ENCODE measurements at places on chromosomes 5 and 9.

GRCh38 chr5:75361310-75361709, 24.3 kb downstream of the HMGCR start:
- no peak for DNase-seq

DNA sequence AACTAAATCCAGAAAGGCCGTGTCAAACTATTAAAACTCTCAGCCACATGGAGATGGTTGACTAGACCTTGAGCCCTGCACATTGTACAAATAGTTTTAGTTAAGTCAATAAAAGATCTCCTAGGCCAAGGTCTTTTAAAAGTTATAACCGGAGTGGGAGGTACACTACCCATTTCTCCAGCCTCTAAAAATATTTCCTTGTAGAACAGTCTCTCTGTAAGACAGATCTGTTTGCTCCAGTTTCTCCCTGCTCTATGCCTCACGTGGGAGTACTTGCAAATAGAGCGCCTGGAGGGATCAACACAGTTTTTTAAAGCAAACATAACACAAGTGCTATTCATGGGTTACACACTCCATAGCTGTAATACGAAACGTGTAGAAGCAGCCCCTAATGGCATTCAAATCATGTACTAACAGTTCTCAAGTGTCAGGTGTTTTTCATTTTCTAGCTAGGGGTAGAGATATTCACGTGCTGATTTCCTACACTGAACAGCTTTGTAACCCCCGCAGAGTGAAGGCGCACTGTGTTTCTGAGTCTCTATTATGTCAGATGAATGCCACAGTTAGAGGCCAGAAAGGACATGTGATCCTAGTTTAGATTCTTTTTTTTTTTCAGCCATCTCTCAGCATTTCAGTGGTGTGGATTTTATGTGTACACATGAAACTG, 703.4 kb upstream of the GRAMD2B start:
- no peak for DNase-seq

DNA sequence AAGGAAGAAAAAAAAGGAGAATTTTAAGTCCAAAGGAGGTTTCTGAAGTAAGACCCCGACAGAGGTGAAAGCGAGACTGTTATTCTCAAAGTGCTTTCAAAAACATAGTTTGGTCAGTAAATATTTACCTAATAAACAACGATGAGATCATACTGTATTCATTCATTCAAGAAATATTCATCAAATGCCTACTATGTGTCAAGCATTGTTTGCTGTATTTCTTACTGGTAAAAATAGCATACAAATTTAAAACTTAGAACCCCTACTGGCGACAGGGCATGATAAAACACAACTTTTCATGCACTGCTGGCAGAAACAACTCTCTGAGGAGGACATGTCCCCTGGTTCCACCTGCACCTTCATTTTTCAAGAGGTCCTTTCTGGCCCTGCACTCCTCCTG, 190.7 kb downstream of the CDK5RAP2 start:
- no peak for DNase-seq

GRCh38 chr5:176626876-176627236, 3.5 kb downstream of the SNCB start:
- no peak for DNase-seq

DNA sequence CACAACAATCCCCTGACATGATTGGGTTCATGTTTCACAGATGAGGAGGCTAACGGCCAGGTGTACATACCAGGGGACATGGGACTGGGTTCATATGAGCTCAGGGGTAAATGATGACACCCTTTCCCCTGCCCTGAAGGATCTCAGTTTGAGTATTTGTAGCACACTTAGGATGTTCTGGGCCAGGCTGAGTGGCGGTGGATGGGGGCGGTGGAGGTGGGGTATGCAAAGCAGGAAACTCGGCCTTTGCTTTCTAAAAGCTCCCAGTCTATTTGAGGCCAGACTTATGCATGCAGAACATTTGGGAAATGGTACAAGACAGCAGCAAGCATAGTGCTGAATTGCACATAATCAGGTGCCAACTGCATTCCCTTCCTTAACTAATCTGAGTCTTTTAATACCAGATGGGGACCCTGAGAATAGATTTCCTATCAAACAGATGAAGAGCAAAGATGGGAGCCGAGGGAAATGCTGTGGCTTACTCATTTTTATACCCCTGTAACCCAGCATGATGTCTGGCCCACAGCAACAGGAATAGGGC, 4.9 kb upstream of the KCNIP1 start:
- no peak for DNase-seq

- no peak for DNase-seq
These were observed 4.9 kb downstream of the SOHLH1 start for GRCh38 chr9:135694414-135694813.

GRCh38 chr5:133895979-133896845, 72.2 kb downstream of the C5orf15 start:
- no peak for DNase-seq

GRCh38 chr5:150350524-150351344, 6.8 kb upstream of the TCOF1 start:
- no peak for DNase-seq

- DNase-seq: no peak
These were observed 96.2 kb upstream of the PRDM9 start for GRCh38 chr5:23411200-23411599.

DNA sequence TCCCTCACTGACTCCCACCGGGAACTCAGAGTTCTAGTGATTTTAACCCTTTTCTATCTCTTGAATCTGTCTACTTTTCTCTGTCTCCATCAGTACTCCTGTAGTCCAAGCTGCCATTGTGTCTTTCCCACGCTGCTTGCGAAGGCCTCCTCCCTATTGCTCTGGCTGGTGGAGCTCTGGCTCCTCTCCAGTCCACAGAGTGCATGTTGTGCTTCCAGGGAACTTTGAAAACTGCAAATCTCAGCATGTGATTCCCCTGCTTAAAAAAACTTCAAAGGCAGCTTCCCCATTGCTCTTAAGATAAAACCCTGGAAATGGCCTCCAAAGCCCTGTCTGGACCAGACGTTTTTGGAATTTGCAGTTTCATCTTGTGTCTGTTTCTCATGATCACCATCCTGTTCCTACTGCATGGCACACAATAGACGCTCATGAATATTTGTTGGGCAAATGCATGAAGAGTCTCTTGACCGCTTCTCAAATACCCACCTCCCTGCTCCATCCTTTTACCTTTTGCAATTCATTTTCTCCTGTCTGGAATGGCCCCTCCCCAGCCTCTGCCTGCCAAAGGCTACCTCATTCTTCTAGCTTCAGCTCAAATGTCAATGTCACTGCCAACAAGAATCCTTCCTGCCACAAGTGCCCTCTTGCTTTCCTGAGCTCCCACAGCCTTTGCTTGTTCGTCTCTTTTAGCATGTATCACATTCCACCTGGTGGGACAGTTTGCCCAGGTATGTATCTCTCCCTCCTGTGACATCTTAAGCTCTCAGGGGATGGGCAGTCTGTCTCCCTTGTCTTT, 293.2 kb downstream of the ARHGAP26 start:
- no peak for DNase-seq

DNA sequence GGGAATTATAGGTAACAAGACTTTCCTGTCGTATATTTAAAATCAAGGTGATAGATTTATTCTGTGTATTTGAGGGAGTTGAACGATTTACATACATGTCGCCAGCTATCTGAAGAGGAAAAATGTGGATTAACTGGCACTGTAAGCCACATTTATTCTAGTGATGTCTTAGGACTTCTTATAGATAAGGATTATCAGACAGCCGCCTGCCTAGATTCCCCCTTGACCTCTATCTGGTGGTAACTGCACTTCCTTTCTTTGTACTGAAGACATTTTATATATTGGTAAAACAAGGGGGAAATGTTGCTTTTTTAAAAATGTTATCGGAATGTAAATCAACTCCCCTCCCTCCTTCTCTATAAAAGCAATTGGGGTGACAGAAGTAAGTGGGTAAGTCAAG, 39.3 kb upstream of the F2RL2 start:
- DNase-seq: no peak

- DNase-seq: no peak
These were observed 65.6 kb downstream of the ANKRD55 start for GRCh38 chr5:56167519-56167918.

DNA sequence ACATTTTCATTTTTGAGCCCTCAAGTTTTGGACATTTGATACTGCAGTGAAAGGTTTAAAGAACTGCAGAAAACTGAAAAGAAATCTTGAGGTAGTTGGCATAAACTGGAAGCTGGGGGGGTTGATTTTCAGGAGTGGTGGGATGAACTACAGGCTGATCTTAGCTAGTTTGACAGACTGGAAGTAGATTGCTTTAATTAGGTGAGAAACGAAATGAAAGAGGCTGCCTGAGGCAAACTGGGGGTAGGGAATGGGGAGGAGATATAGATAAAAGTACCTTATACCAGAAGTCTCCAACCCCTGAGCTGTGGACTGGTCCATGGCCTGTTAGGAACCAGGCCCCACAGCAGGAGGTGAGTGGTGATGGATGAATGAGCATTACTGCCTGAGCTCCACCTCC, 101.4 kb upstream of the SPEF2 start:
- no peak for DNase-seq

DNA sequence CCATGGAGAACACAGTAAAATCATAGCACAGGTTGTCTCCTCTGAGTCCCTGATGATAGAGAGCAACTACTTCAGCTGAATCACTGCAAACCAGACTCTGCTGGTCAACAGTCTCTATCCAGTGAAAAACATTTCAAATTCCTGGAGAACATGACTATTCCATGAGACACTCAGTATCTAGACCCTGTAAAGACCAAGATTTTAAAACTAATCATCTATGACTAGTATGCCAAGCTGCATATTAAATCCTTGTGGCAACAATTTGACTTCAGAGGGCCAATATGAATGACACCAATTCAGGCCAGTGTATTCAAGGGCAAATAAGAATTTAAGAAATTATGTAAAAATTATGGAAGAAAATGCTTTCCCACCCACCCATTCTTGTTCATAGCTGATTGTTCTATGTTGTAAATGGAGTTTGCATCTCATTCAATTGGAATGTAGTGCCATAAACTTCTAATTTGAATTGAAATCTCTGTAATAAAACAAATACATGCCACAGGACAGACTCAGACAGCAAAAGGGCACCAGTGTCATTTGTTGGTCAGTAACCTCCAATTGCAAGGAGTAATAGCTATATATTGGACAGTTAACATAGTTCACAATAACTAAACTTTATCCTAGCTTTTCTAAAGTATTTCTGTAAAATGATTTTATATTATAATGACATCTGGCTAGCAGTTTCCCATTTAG, 80.1 kb upstream of the LPAR1 start:
- no peak for DNase-seq

DNA sequence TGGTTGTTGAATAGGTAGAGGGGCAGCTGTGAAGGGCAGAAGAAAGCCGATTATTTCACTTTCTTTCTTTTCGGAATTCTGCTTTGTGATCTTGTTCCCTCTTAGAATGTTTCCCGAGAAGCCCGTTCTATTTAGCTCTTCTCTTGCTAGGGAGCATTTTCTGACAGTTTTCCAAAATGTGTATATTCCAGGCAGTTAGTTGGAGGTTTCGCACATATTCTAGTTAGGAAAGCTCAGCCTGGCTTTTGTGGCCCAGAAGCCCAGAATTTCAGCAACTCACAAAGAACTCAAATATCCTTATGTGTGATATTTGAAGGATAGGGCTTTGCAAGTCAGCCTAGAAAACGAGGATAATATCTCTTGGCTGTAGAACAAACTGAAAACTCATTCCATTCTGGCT, 461.0 kb upstream of the C9orf72 start:
- no peak for DNase-seq

DNA sequence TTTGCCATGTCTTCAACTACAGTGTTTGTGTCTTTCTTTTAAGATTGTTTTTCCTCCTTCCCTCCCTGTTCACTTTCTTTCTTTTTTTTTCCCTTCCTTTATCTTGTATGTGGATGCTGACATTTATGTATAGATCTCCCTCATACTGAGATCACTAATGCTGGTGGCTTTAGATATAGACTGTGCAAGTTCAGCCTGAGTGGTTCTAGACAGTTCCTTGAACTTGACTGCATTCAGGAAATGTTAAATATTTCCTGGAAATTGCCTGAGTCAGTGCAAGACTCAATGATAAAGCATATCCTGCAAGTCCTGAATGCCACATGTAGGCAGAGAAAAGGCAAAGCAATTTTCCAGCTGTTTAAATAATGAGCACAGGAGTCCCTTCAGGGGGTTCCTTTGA, 182.5 kb upstream of the NR3C1 start:
- DNase-seq: no peak

DNA sequence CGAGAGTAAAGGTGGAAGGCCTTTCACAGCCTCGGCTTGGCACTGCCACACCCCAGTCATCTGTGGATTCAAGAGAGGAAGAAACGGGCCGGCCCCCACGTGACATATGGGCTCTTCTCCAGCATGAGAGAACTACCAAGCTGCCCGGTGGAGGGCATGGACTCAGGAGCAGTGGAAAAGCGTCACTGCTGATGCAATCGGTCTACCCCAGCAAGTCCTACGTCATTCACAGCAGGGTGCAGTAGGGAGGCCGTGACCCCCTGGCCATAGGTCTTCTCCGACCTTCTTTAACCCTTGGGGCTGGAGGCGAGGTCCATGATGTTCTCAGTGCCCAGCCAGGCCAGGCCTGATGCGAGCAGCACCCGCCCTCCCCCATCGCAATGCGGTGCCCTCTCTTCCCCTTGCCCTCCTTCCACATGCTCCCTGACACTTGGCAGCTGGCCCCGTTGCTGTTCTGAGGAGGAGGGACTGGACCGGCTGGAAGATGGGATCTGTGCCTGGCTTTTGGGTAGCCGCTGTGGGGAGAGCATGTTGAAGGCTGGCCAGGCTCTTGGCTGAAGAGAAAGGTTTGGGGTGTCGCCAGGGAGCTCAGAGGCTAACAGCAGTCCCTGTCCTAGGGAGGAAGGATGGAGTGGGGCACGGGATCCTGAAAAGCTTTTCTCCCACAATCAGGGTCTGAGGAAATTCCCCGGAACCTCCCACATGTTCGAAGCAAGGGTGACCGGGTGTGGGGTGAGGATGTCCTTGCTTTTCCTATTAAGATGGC, 89.8 kb downstream of the LIFR start:
- DNase-seq: no peak

GRCh38 chr5:95840956-95841705, 18.6 kb upstream of the GLRX start:
- no peak for DNase-seq

- DNase-seq: no peak
These were observed 61.5 kb downstream of the FXN start for GRCh38 chr9:69097064-69097463.

DNA sequence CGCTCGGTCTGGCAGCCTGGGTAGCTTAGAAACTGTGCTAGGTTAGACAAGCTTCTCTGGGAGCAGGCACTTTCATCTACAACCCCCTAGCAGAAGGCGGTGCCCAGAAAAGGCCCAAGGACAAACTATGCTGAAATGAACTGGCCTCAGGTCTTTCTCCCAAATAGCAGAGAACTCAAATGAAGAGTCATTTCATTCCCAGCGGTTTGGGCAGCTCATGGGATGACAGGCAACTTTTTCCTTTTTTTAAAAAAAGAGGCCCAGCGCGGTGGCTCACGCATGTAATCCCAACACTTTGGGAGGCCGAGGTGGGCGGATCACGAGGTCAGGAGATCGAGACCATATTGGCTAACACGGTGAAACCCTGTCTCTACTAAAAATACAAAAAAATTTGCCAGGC, 2.5 kb downstream of the RAPGEF1 start:
- DNase-seq: no peak

DNA sequence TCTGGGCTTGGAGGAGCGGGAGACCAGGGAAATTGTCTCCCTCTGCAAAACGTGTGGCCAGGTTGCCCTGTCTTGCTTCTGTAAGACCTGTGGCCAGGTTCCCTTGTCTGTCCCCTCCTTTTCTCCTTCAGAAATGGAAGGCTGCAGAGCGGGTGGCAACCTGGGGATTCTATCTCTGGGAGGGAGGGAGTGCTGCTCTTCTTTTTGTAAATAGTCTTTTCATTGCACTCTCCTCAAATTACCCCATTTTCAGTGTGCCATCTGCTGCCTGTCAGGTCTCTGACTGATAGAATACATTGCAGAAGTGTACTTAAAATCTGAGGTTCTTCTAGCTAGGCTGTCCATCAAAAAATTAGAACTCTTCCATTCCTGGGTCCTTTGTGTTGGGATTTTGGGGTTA, 126.0 kb downstream of the GABRB2 start:
- no peak for DNase-seq

Measured in stimulated activated CD8-positive, alpha-beta memory T cell treated with anti-CD3 and anti-CD28 coated beads, Interleukin-4, amount 100 ng/mL, for 4 hours (primary cell).